Stimulated activated CD8-positive, alpha-beta memory T cell treated with anti-CD3 and anti-CD28 coated beads, Interleukin-12 subunit alpha, Interleukin-12 subunit beta, amount 100 ng/mL, for 4 hours (primary cell): ENCODE measurements at places on chromosomes 6 and 20.

DNA sequence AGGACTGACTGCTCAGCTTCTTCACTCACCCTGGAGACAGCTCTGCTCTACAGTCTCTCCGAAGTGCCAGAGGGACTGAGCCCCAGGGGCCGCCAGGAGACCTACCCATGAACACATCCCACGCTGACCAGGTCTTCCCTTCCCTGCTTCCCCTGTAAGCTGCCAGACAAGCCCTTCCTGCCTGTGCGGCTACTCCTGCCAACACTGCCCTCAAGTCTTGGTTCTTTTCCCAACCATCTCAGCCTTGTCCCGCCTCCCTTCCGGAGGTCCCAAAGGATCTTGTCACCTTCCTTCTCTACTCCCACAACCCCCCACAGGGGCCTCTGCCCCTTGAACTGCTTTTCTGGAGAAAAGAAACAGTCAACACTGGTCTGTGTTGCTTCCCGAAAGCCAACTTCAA lies 15.0 kb downstream of the CPNE5 start:
- no peak for DNase-seq

DNA sequence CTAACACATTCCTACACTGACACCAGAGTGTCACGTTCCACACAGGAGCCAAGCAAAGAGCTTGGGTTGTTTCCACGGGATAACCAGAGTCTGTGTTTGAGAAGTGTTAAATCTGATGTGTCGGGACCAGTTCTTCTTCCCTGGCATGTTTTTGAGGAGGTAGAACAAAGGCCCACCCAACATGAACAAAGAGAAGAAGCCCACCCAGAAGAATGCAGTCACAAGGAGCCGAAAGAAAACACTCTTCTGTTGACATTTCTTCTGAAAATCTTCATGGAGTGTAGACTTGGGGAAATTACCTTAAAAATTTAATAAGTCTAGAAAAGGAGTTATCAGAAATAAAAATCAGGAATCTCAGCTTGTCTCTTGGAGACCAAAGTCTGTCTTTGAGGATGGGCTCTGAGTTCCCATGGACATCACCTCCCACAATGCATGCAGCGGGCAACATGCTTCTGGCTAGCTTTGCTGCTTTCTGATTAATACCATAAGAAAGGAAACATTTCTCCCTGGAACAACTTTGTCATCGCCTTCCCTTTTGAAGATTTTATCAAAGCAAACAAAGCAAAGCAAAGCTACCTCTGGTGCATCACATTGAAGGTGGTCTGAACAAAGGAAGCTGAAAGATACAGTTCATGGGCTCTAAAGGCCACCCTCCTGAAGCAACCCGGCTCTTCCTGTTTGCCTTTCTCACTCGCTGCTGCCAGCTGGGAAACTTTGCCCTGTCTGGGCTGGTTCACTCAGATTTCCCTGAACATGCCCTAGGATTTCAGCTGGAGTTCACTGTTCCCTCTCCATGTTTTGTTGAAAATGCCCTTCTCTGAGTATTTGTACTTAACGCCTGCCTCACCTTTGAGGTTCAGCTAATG lies 448.1 kb downstream of the KIF16B start:
- no peak for DNase-seq

DNA sequence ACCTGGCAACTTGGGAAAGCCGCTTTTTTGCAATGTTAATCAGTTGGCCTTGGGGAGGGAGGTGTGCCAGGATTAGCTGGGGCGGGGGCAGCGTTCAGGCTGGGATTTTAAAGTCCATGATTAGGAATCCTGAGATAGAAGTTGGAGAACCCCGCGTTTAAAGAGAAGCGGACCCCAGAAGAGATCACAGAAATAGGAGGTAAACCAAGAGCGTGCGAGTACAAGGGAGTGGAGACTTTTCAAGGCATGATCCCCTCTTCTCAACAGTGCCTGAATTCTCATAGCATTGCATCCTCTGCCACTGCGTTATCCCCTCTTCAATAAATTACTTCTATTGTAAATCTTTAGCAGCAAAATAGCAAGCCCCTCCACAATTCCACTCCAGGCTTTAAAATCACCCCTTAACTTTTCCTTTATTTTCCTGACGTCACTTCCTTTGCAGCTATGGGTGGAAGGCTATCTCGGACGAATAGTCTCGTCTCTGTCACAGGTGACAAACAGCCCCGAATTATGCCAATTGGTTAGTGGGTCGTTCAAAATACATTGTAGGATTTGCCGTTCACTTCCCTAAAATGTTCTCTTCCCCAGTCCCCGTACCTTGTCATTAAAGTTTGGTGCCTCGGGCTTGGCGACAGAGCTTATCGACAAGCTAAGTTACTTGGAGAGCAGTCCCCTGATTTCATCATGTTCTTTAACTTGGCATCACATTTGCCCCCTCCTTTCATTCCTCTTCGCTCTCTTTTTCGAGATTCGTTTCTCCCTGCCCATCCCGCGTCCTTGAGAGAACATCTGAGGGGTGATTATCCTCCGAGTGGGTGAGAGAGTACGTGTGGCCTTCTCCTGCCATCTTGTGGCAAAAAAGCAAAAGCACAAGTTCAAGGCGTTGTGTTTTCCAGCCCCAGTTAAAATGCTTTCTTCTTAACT lies 17.1 kb downstream of the OR2B2 start:
- DNase-seq, result no peak

- DNase-seq, result no peak
Measured at GRCh38 chr20:22303523-22303922, 280.8 kb downstream of the FOXA2 start.

GRCh38 chr6:148747471-148748165 lies 788 bp downstream of the UST start:
- DNase-seq, result no peak

- no peak for DNase-seq
Measured at GRCh38 chr20:54090230-54091119, 20.1 kb upstream of the BCAS1 start.

GRCh38 chr20:23668477-23668951 lies 20.3 kb downstream of the CST4 start:
- DNase-seq, result no peak

DNA sequence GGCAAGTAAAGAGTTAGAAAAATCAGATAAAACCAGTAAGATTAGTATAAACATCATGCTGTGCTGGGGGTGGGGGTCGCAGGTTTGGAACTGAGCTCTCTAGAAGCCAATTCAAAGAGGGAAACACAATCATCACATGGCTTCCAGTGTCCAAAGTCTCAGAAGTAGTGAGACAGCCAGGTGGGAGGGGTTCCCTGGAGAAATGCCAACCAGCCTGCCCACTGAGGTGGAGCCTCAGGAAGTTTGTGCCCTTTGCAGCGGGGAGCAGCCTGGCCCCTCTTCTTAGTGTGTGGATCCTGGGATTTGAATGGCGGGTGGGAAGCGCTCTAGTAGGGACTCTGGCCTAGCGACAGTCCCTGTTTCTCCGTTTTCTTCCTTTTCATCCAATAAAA lies 21.4 kb downstream of the C6orf15 start:
- no peak for DNase-seq

GRCh38 chr6:141541581-141542324 lies 591.0 kb upstream of the GJE1 start:
- DNase-seq, result no peak

- DNase-seq, result no peak
Measured at GRCh38 chr6:28867086-28867409, 56.7 kb downstream of the TRIM27 start.

- no peak for DNase-seq
Measured at GRCh38 chr20:60883496-60883895, 368.6 kb upstream of the CDH4 start.

DNA sequence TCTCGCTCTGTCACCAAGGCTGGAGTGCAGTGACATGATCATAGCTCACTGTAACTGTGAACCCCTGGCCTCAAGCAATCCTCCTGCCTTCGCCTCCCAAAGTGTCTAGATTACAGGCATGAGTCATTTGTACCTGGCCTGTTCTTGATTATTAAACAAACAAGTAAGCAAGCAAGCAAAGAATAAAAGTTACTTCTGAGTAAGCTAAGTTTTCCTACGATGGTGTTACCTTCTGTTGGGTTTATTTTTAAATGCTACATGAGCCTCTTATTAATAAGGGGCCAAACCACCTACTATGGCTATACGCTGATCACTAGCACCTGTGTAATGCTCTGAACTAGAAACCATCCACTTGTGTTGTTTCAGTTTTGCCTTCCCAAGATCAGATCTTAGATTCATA lies 50.8 kb downstream of the IL22RA2 start:
- DNase-seq, result no peak

GRCh38 chr6:42296614-42297013 lies 79.0 kb upstream of the MRPS10 start:
- DNase-seq, result no peak

- no peak for DNase-seq
Measured at GRCh38 chr6:55182016-55182650, 7.8 kb downstream of the HCRTR2 start.

DNA sequence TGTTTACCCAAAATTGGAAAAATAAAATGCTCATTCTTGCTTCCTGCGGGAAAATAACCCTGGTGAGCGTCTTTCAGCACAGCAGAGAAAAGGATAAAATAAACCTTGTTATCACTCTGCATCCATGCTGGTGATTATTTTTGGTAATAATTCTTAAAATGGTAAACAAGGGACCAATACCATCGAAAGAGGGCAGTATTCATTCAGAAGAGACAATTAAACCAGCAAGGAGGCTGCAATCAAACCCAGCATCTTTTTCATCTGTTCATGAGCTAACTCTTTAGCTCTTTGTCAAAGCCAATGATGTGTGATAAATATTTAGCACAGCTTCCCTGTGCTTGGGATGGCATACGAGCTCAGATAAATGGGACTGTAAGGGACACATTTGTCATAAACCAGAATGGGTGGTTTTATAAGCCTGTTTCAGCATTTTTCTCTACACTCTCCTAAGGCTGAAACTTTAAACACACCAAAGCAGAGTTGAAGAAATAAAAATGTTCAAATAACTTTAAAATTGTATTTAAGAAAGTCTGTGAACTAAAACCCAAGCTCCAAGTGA lies 34.4 kb downstream of the CDH26 start:
- DNase-seq, result no peak

- no peak for DNase-seq
Measured at GRCh38 chr6:156953479-156954146, 176.4 kb downstream of the ARID1B start.

- no peak for DNase-seq
Measured at GRCh38 chr6:161890133-161890831, 616.4 kb upstream of the AGPAT4 start.

DNA sequence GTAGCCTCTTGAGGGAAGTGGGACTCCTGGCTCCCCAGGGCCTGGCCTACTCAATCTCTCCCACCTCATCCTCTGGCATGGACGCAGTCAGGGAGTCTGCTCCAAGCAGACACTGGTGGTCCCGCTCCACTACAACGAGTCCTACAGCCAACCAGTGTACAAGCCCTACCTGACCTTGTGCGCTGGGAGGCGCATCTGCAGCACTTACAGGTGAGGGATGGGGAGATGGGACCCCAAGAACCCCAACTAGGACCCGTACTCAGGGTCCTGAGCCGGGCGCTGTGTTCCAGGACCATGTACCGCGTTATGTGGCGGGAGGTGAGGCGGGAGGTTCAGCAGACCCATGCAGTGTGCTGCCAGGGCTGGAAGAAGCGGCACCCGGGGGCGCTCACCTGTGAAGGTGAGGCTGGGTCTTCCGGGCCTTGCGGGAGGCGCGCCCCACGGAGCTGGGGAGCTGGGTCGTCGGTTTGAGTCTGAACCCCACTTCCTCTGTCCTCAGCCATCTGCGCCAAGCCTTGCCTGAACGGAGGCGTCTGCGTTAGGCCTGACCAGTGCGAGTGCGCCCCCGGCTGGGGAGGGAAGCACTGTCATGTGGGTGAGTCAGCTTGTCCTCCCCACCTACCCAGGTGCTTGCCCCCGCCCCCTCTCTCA lies 2.1 kb downstream of the EGFL8 start:
- no peak for DNase-seq

- no peak for DNase-seq
Measured at GRCh38 chr6:35581633-35582032, 68.9 kb upstream of the TULP1 start.

GRCh38 chr6:115601509-115601908 lies 459.2 kb downstream of the FRK start:
- DNase-seq, result no peak

- no peak for DNase-seq
Measured at GRCh38 chr6:156345700-156346099, 431.5 kb upstream of the ARID1B start.

GRCh38 chr6:130381459-130382380 lies 15.9 kb downstream of the TMEM200A start:
- DNase-seq, result no peak

GRCh38 chr6:90156861-90157260 lies 139.8 kb downstream of the BACH2 start:
- no peak for DNase-seq

DNA sequence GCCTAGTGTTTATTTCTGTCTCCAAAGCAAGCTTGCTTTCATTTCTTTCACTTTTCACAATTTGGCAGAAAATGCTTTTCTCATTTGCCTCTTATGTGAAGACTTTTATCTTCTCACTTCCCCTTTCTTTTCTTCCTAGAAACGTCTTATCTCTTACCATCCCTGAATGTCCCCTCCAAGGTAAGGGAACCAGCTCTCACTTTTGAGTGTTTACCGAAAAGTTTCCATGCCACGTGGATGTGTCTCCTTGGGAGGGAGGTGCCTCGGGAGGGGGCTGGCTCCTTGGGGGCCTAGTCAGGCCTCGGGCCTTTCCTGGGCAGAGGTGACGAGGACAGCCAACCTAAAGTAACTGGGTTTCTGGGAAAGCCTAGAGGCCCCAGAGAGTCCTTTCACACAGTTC lies 127.4 kb downstream of the CD24 start:
- no peak for DNase-seq

- DNase-seq, result no peak
Measured at GRCh38 chr6:145886228-145886956, 71.8 kb upstream of the FBXO30 start.

DNA sequence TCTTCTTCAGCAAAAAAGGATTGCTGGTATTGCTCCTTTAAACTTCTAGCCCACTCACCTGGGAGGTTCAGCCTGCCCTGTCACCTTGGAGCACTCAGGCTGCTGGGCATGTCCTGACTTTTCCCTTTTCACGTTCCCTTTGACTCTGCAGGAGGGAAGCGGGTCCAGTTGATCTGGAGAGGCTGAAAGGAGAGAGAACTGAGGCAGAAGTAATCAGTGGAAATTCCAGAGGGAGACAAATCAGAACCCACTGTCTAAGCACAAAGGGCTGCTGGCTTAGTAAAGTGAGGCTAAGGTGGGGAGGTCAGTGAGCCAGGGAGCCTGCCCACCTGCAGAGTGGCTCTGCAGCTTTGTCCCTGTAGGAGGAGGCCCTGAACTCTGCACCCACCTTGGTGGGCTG lies 9.7 kb upstream of the SYNDIG1 start:
- no peak for DNase-seq

GRCh38 chr6:138104618-138105213 lies 2.5 kb downstream of the PERP start:
- no peak for DNase-seq

DNA sequence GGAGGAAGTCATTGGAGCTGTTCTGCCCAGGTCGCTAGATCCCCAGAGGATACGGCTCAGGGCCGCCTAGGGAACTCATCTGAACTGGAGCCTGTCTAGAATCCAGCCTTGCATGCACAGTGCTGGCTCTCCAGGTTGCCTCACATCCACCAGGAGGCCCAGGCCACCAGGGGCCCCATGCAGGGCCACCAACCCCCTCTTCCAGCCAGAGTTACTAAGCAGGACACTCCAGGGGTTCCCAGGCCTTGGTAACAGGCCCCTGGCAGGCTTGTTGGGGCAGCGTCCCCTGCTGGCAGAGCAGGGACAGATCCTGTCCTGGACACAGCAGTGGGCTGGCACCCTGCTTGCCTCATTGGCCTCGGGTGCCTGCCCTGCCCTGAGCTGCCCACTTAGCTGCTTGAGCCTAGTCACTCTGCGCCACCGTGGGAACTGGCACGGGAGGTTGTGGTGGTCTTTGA lies 35.3 kb downstream of the EFCAB8 start:
- DNase-seq, result no peak
